NT2/D1 (cell line): ENCODE measurements at places on chromosomes 7 and 10.

GRCh38 chr7:17671956-17672355, 268.3 kb downstream of the SNX13 start:
- no peak for DNase-seq

- DNase-seq, result no peak
Measured at GRCh38 chr7:47906883-47907282, 41.4 kb downstream of the PKD1L1 start.

DNA sequence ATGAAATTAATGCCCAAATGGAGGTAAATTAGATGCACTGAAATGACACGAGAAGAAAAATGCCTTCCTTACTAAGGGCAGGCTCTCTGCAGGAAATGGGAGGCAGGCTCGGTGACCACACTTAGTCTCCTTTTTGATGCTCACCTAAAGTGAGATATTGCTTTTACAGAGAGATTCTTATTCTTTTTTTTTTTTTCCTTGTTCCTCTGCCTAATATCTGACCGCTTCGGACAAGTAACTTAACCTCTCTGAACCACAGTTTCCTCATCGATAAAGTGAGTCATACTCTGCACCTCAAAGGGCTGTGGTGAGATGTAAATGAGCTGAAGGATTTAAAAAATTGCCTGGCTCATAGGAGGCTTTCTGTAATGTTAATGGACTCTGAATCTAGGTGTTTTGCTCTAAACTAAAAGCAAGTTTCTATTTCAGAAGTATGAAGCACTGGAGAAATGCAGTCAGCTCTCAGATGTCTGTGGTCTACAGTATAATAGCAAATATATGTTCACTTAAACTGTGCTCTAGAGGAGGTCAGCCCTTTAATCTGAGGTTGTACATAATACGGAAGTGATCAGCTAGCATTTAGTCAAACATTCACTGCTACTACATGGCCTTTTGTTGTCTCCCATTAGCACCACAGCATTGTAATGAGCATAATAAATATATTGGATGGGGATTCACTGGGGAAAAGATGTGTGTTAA, 23.2 kb downstream of the NKX2-3 start:
- no peak for DNase-seq

DNA sequence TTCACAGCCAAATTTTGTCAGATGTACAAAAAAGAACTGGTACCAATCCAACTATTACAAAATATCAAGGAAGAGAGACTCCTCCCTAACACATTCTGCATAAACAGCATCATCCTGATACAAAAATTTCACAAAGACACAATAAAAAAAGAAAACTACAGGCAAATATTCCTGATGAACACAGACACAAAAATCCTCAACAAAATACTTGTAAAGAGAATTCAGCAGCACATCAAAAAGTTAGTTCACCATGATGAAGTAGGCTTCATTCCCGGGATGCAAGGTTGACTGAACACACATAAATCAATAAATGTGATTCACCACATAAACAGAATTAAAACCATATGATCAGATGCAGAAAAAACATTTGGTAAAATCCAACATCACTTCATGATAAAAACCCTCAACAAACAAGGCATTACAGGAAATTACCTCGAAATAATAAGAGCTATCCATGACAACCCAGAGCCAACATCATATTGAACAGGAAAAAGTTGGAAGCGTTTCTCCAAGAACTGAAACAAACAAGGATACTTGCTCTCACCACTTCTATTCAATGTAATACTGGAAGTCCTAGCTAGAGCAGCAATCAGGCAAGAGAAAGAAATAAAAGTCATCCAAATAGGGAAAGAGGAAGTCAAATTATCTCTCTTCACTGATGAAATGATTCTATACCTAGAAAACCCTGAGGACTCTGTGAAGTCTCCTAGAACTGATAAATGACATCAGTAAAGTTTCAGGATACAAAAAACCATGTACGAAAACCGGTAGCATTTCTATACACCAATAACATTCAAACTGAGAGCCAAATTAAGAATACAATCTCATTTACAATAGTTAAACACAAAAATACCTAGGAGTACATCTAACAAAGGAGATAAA, 223.1 kb downstream of the REEP3 start:
- DNase-seq, result no peak

GRCh38 chr10:76130892-76131291, 699.5 kb downstream of the LRMDA start:
- DNase-seq, result no peak

GRCh38 chr10:71972746-71973695, 8.8 kb downstream of the CHST3 start:
- no peak for DNase-seq

- DNase-seq, result no peak
Measured at GRCh38 chr7:37471619-37472018, 23.0 kb upstream of the ELMO1 start.

DNA sequence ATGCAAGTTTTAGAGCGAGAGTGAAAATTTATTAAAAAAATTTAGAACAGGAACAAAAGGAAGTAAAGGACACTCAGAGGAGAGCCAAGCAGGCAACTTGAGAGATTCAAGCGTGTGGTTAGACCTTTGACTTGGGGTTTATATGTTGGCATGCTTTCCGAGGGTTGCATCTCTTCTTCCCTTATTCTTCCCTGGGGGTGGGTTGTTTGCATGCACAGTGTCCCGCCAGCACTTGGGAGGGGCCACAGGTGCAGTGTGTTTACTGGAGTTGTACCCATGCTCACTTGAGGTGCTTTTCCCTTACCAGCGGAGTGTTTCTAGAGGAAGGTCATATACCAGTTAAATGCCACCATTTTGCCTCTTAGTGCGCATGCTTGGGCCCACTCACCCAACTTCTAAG, 96.3 kb downstream of the CHN2 start:
- no peak for DNase-seq

- DNase-seq, result no peak
Measured at GRCh38 chr7:54722026-54722425, 37.0 kb downstream of the SEC61G start.

GRCh38 chr7:86949779-86950260, 109.6 kb downstream of the ELAPOR2 start:
- DNase-seq, result no peak

DNA sequence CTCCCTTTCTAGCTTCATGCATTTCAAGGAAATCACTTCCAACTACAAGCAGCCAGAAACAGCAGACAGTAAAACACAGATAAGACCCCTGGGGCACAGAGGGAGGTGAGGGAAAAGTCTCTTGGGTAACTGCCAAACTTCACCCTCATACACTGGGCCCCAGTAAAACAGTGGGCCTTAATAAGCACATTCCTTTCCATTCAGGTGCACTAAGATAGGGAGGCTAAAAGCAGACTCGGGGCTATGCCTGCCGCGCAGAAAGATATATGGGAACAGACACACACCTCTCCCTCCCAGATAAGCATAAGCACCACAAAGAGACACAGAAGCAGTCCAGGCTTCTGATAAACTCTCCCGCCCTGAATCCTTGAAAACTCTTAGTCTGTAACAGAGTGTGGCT, 117.0 kb downstream of the TYW1B start:
- DNase-seq, result no peak
